ENCODE measurements at places on chromosomes 11 and 22.

- peak; percentile 31 for DNase-seq
Observed at GRCh38 chr11:65355776-65356393, 1.3 kb downstream of the TIGD3 start.

DNA sequence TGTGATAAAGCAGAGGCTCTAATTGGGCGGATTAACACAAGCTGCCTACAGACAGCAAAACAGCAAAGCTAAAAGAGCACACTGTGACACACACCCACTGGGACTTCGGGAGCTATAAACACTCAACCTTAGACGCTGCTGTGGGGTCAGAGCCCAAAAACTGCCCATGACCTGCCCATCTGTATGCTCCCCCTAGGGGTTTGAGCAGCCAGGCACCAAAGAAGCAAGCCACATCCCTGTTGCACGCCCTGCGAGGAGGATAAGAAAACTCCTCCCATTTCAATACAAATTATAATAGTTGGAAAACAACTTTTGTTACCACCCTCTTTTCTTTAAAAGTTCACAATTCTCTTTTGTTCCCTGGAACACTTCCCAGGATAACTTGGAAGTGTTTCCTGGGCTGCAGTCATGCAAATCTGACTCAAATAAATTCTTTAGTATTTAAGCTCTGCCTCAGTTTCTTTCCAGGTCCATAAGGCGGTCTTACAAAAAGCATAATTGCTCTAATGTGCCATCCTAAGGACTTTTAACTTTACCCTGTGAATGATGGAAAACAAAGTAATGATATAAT, 86.4 kb downstream of the DLG2 start:
- DNase-seq, result no peak

GRCh38 chr22:33625959-33626358, 294.3 kb downstream of the LARGE1 start:
- DNase-seq, result no peak

GRCh38 chr11:30760345-30760744, 174.2 kb upstream of the MPPED2 start:
- no peak for DNase-seq

DNA sequence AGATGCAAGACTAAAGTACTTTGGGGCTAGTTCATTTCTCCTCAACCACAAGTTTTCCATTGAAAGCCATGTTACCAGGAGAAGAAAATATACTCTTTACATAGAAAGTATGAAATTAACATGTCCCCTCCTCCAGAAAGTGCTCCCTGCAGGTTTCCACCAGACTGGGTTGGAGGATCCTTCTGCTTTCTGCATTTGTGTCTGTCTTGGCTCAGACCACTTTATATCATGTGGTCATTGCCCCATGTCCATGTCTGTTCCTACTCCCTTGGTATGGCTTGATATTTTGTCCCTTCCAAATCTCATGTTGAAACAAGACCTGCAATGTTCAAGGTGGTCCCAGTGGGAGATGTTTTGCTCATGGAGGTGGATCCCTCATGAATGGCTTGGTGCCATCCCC, 28.4 kb upstream of the ACER3 start:
- no peak for DNase-seq

GRCh38 chr11:93519179-93519578, 24.0 kb downstream of the SMCO4 start:
- DNase-seq, result no peak

- DNase-seq, result no peak
Observed at GRCh38 chr11:40435344-40435743, 1024.1 kb downstream of the LRRC4C start.

- DNase-seq, result no peak
Observed at GRCh38 chr11:64348383-64349024, 8.5 kb downstream of the CCDC88B start.

- DNase-seq, result no peak
Observed at GRCh38 chr11:111561791-111562325, 21.3 kb downstream of the LAYN start.

DNA sequence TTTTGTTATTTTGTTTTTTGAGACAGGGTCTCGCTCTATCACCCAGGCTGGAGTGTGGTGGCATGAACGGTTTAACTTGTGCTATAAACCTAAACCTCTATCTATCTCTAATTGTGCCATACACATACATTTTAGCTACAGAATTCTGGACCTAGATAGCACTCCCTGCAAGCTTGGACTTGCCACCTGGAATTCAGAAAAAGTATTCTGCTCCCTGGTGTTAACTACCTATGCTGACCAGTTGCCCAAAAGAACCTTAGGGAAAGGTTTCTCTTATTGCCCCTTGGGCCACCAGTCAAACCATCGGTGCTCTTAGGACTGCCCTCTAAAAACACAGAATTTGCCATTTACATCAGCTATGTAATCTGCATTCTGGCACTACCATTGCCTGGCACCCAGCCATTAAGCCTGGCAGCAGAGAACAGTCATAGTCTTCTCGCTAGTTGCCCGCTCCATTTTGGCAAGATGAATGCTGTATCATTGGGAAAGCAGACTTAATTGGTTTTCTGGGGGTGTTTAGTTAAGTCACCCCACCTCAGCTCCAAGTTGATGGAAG, 55.3 kb downstream of the ETS1 start:
- no peak for DNase-seq

DNA sequence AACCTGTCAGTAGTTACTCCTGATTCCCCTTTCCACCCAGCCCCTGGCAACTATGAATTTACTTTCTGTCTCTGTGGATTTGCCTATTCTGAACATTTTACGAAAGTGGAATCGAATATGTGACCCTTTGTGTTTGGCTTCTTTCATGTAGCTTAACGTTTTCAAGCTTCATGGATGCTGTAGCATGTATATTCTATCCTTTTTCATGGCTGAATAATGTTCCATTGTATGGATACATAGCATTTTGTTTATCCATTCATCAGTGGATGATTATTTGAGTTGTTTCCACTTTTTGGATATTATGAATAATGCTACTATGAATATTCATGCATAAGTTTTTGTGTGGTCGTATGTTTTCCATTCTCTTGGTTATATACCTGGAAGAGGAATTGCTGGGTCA, 9.2 kb upstream of the GLB1L2 start:
- DNase-seq, result no peak

Measured in prostate gland (tissue), 2 donors.